ENCODE measurements at places on chromosomes 6 and 20.

- H3K4me1 ChIP-seq, result peaks cover 32% of the 10 kb centered on the region
- peaks cover 5% of the 10 kb centered on the region for H3K36me3 ChIP-seq
- no peaks in the 10 kb centered on the region for H3K27me3 ChIP-seq
- peak; percentile 12 for DNase-seq
- H3K4me3 ChIP-seq, result peak overlapping the region; percentile 58
Measured at GRCh38 chr6:169589699-169590257, 112.1 kb downstream of the WDR27 start.

DNA sequence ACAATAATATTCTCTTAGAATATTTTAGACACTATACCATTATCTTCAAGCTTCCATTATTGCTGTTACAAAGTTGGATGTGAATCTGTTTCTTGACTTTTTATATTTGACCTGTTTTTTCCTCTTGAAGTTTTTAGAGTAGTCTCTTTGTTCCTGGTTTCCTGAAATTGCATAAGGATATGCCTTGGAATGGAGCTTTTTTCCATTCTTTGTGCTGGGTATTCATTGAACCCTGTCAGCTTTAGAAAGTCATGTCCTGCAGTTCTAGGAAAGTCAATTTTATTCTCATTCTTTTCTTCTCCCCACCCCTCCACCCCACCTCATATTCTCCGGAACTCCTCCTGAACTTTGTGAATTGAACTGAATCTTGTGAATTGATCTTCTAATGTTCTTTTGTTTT is 92.4 kb upstream of the FOXO3 start:
- no peak overlapping the region for H3K4me3 ChIP-seq
- H3K27ac ChIP-seq, result no peak overlapping the region
- peaks cover 4% of the 10 kb centered on the region for H3K36me3 ChIP-seq
- no peak for DNase-seq
- H3K27me3 ChIP-seq, result peaks cover 9% of the 10 kb centered on the region
- no peaks in the 10 kb centered on the region for H3K4me1 ChIP-seq

- H3K36me3 ChIP-seq, result peaks cover 3% of the 10 kb centered on the region
- no peak overlapping the region for H3K4me3 ChIP-seq
- no peaks in the 10 kb centered on the region for H3K27me3 ChIP-seq
- DNase-seq, result no peak
Measured at GRCh38 chr6:144195671-144196270, 45.5 kb downstream of the STX11 start.

DNA sequence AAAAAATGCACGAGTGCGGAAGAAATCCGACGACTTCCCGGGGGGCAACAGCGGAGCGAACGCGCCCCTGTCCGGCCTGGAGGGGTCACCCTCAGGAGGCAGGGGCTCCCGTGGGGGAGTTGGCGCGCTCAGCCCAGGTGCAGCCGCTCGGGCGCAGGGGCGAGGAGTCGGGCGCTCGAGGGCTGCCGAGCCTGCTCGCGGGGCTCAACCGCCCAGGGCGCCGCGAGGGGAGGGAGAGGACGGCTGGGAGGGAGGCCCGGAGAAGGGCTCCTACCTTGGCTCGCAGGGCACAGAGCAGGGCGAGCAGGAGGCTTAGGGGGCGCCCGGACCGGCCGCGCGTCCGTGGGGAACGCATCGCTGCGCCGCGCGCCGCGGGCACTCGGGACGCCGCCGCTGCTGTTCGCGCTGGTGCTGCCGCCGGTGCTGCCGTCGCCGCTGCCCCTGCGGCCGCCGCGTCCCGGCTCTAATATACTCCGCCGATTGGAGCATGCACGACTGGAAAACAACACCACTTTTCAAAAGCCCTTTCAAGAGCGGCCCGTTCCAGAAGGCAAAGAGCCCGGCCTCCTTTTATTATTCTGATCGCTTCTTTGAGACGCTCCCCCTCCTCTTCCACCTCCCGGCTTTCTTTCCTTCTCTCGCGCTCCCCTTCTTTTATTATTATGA is 490 bp downstream of the JAG1 start:
- H3K27ac ChIP-seq, result no peak overlapping the region
- peaks cover 13% of the 10 kb centered on the region for H3K4me1 ChIP-seq
- no peak for DNase-seq
- H3K4me3 ChIP-seq, result peak overlapping the region; percentile 81

DNA sequence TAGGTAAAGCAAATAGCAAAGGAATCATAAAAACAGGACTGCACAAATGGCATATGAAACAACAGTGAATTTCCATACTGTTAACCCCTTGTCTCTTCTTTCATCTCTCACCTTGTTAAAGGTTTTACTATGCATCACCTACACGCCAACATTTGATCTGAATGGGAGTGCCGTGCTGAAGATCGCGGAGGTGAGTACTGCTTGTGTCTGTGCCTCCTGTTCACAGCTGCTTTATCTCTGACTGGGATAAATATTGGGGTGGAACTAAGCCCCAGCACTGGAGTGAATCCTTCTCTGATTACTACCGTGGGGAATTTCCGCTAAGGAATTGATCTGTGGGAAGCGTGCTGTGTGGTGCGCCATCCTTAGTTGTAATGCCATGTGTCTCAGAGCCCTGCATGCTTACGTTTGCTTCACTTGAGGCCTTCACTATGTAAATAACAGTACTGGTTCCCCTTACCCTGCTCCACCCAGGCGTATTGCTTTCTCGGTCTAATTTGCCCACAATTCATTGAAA is 11.4 kb upstream of the PBOV1 start:
- H3K4me3 ChIP-seq, result no peak overlapping the region
- H3K4me1 ChIP-seq, result no peaks in the 10 kb centered on the region
- DNase-seq, result no peak
- H3K27me3 ChIP-seq, result peaks cover 74% of the 10 kb centered on the region
- H3K36me3 ChIP-seq, result no peaks in the 10 kb centered on the region
- H3K27ac ChIP-seq, result no peak overlapping the region

GRCh38 chr6:10434235-10434634 is 19.4 kb upstream of the TFAP2A start:
- peaks cover 8% of the 10 kb centered on the region for H3K4me1 ChIP-seq
- H3K27ac ChIP-seq, result no peak overlapping the region
- DNase-seq, result no peak
- H3K4me3 ChIP-seq, result no peak overlapping the region
- H3K36me3 ChIP-seq, result peaks cover 1% of the 10 kb centered on the region

GRCh38 chr20:43835944-43836508 is 78.6 kb upstream of the TOX2 start:
- H3K27ac ChIP-seq, result no peak overlapping the region
- H3K4me3 ChIP-seq, result no peak overlapping the region
- no peak for DNase-seq
- peaks cover 37% of the 10 kb centered on the region for H3K4me1 ChIP-seq
- peaks cover 6% of the 10 kb centered on the region for H3K36me3 ChIP-seq

DNA sequence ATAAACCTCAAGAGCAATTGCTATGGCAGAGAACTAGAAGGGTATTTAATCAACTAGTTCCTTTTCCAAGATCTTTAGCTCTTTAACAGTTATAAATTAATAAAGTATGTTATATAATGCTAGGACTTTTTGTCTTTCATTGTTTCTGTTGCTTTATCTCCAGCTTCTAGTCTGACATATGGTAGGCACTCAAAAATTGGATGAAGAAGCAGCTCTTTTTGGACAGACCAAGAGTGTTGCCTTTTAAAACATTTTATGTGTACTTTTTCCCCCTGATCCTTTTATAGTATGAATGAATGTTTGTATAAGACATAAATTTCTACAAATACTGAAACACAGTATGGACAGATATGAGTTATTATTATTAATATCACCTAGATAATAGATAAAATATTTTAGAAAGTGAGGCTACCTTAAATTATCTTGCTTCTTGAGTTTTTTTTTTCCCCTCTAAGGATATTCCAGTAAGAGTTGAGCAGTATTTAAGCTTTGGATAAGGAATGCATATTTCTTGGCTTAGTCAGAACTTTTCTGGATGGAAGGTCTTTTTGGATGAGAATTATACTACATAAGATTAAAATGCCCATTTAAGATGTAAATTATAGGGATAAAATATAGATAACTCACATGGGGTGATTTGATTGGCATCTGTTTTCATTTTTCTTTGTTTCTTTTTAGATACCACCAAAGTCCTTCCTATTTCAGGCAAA is 16.6 kb downstream of the LAMA2 start:
- no peaks in the 10 kb centered on the region for H3K36me3 ChIP-seq
- H3K27ac ChIP-seq, result no peak overlapping the region
- DNase-seq, result no peak
- H3K27me3 ChIP-seq, result no peaks in the 10 kb centered on the region
- no peak overlapping the region for H3K4me3 ChIP-seq
- no peaks in the 10 kb centered on the region for H3K4me1 ChIP-seq

DNA sequence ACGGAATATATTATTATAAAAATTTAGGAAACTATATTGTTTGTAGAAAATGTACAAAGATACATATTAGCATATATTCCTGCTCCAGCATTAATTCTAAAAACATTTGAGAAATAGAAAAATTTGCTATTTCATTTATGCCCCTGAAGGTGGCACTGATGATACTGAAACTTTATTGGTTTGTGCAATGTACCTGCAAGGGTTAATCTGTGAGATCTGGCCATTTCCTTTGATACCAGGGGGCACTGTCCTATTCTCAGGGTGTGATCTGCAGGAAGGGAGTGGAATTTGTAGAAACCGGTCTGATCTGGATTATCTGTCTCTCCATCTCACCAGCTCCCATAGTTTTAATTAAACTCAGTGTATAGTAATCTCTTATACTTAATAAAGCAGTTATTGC is 625.1 kb upstream of the IMPG1 start:
- no peak for DNase-seq
- no peak overlapping the region for H3K4me3 ChIP-seq
- no peaks in the 10 kb centered on the region for H3K27me3 ChIP-seq
- H3K4me1 ChIP-seq, result no peaks in the 10 kb centered on the region
- H3K36me3 ChIP-seq, result no peaks in the 10 kb centered on the region

GRCh38 chr6:72272958-72273357 is 348.9 kb upstream of the KCNQ5 start:
- H3K27ac ChIP-seq, result no peak overlapping the region
- H3K4me3 ChIP-seq, result no peak overlapping the region
- no peaks in the 10 kb centered on the region for H3K4me1 ChIP-seq
- H3K27me3 ChIP-seq, result no peaks in the 10 kb centered on the region
- no peaks in the 10 kb centered on the region for H3K36me3 ChIP-seq

DNA sequence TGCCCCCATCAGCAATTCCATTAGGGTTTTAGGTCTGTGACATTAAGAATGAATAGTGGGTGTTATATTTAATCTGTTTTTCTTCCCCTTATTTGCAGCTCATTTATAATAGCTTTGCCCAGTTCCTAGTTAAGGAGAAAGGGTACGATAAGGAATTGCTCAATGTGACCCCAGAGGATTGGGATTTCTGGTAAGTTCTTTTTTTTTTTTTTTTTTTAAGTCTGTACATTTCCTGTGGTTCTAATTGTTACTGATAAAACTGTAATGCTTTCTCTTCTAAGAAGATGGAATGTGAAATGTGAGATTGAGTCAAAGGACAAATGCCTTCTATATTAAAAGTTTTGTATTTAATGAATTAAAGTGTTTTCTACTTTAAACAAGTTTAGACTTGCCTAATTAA is 5.5 kb downstream of the NT5DC1 start:
- no peak overlapping the region for H3K27ac ChIP-seq

DNA sequence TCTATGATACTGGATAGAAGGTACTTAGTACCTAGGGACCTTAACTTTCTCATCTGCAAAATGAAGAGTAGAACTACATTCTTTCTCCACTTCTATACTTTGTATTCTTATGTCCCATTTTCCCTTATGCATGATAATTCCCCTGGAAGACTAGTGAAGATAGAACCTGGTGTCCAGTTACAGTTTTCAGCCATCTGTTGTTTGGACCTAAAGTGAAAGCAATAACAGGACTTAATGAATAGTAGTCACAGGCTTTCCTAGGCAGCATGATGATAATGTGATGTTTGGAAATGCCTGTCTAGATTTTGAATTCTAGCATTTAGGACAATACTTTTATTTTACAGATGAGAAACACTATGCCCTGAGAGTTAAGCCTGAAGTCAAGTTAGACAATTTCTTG is 153.8 kb downstream of the RIMS1 start:
- H3K4me3 ChIP-seq, result no peak overlapping the region
- H3K27me3 ChIP-seq, result no peaks in the 10 kb centered on the region
- no peak for DNase-seq
- H3K4me1 ChIP-seq, result no peaks in the 10 kb centered on the region

DNA sequence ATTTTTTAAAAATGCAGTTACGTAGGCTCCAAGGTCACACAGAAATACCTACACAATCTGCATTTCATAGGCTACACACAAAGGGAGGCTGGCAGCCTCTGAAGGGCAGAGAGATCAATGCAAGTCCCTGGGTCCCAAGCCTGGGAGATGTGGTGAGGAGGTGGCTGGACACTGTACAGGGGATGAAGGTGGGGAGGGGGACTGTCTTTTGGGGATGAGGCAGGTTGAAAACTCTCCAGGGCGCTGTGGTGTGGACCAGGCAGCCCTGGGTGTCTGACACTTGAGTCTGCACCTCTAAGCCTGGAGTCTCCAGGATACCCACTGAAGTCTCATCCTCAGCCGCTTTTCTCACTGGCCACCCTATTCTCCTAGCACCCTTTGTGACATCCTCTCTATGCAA is 24.5 kb downstream of the TXNDC5 start:
- H3K27ac ChIP-seq, result no peak overlapping the region
- H3K4me3 ChIP-seq, result no peak overlapping the region
- no peak for DNase-seq
- H3K27me3 ChIP-seq, result no peaks in the 10 kb centered on the region

GRCh38 chr20:54131675-54132611 is 41.8 kb downstream of the CYP24A1 start:
- no peak overlapping the region for H3K4me3 ChIP-seq
- H3K27me3 ChIP-seq, result peaks cover 29% of the 10 kb centered on the region
- peaks cover 3% of the 10 kb centered on the region for H3K36me3 ChIP-seq
- no peak for DNase-seq
- no peaks in the 10 kb centered on the region for H3K4me1 ChIP-seq
- no peak overlapping the region for H3K27ac ChIP-seq

DNA sequence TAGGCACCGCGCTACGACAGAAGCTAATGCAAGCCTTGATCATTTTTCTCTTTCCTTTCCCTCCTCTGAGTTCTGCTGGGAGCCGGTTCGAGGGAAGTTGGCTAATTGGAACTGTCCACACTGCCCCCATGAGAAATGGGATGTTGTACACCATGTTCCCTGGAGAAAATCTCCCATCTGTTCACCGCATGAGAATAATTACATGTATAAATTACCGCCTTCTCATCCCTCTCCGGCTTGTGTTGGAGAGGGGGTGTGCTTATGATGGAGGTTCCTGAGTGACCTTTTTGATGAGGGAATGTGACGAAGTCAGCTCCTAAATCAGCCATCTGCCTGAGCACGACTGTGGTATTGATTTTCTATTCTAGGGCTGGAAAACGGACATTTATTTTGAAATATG is 320.2 kb upstream of the SULF2 start:
- H3K27me3 ChIP-seq, result peaks cover 12% of the 10 kb centered on the region
- no peaks in the 10 kb centered on the region for H3K4me1 ChIP-seq
- H3K27ac ChIP-seq, result no peak overlapping the region
- no peak overlapping the region for H3K4me3 ChIP-seq
- no peaks in the 10 kb centered on the region for H3K36me3 ChIP-seq

GRCh38 chr6:101755931-101756330 is 362.4 kb downstream of the GRIK2 start:
- no peaks in the 10 kb centered on the region for H3K36me3 ChIP-seq
- no peak overlapping the region for H3K27ac ChIP-seq
- H3K4me3 ChIP-seq, result no peak overlapping the region
- DNase-seq, result no peak

GRCh38 chr6:13766201-13766634 is 48.1 kb downstream of the MCUR1 start:
- H3K4me1 ChIP-seq, result peaks cover 21% of the 10 kb centered on the region
- no peaks in the 10 kb centered on the region for H3K36me3 ChIP-seq
- no peak overlapping the region for H3K4me3 ChIP-seq
- DNase-seq, result no peak
- no peaks in the 10 kb centered on the region for H3K27me3 ChIP-seq

GRCh38 chr20:33028875-33029274 is 2.6 kb upstream of the BPIFB6 start:
- H3K27me3 ChIP-seq, result no peaks in the 10 kb centered on the region
- H3K36me3 ChIP-seq, result no peaks in the 10 kb centered on the region
- no peak for DNase-seq
- no peak overlapping the region for H3K4me3 ChIP-seq
- no peak overlapping the region for H3K27ac ChIP-seq
